GM18507 (cell line): ENCODE measurements at places on chromosomes 16 and 17.

- DNase-seq, result no peak
Observed at GRCh38 chr16:62363501-62363900, 327.3 kb upstream of the CDH8 start.

DNA sequence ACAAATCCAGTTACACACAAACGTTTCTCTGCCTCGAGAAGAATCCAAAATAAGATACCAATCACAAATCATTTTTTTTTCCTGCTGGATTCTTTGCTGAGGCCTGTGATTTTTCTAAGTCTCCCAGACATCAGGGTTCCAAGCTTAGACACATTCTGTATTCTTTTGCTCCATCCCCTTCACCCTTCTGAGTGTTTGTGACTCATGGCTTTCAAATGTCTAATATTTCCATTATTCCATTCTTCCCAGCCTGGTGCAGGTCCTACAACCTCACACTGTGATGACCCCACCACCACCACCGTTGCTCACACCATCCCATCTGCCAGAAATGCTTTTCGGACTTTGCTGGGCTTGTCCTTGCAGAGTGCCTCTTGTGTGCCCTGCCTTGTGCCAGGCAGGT lies 480.1 kb downstream of the SOX9 start:
- DNase-seq, result no peak

- no peak for DNase-seq
Observed at GRCh38 chr16:85168732-85169256, 56.5 kb upstream of the CIBAR2 start.

- DNase-seq, result no peak
Observed at GRCh38 chr16:55021595-55022475, 91.2 kb downstream of the IRX5 start.

DNA sequence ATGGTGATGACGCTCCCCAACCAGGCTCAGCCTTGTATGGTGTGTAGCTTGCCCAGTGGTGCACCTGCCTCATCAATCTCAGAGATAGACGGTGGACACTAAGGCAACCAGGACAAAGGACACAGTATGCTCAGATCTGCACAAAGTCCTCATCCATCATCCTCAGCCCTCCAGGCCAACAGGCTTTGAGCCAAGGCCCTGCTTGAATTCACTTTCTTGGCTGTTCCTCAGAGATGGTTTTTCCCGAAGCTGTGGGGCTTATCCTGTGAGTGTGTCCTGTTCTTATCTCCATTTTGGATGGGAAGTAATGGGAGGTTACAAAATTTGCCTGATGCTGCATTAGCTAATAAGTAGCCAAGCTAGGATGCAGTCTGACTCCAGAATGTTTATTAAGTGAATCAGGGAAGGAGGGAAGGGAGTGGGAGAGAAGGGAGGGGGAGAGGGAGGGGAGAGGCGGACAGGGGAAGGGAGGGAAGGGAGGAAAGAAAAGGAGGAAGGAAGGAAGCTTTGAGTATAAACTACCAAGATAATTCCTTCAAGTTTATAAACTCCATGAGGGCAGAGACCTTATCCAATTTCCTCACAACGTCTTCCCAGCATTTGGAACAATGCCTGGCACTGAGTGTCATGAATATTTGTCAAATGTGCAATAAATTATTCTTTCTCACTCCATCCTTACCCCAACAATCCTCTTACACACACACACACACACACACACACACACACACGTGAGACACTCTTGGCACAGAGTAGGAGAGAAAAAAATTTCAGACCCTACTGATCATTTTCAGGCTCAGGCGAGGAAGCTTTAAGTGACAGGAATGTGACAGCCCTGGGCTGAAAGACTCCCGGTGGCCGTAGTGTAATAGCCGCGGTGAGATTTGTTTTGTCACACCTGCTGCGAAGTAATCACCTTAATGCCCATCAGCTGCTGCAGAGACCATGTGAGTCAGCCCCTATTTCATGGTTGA lies 84.3 kb downstream of the BMERB1 start:
- DNase-seq, result no peak

DNA sequence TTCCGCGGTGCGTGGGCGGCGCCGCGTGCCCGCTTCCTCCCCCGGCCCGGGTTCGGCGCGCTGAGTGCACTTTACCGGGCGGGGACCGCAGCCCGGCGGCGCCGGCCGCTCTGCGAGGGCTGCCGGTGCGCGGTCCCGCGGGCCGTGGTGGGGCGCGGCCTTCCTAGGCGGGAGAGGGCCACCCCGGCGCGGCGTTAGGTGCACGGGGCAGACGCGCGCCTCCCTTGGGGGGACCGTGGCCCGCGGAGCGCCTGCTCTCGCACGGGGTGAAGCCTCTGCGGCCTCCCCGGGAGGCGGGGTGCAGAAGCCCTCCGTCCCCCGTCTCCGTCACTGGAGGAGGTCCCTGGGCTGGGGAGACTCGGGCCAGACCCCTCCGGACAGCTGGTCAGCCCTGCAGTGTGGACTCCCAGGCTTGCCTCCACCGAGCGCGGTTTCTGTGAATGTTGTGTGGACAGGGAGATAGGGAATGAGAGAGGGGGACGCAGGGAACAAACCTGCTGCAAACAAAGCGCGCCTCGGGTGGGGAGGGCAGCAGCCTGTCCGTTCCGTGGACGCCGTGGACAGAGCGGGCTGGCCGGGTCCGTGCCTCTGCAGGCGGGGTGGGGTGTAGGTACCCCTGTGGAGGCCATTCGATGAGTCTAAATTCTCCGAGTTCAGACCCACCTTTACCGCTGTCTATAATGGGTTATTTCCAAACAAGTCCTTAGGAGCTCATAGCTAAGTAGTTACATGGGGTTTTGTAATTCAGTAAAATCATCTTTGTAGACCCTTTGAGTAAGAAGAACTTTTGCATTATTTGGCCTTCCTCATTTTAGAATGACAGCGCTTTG lies 721 bp downstream of the TBCD start:
- no peak for DNase-seq

DNA sequence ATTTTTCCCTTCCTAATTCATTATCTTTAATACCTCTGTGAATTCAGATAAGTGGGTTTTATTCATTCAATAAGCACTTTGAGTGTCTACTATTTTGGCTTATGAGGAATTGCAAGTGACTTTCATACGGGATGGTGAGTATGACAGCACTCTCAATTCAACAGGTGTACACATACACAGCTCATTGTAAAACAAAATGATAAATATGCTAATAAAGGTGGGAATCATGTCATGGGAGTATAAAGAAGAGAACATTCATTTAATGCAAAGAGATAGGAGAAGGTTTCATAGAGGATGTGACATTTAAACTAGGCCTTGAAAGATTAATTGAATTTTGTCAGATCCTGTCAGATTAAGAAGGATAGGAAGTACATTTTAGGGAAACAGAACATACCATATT lies 19.4 kb downstream of the NACA2 start:
- no peak for DNase-seq

- no peak for DNase-seq
Observed at GRCh38 chr17:41553176-41553575, 18.7 kb downstream of the KRT9 start.

DNA sequence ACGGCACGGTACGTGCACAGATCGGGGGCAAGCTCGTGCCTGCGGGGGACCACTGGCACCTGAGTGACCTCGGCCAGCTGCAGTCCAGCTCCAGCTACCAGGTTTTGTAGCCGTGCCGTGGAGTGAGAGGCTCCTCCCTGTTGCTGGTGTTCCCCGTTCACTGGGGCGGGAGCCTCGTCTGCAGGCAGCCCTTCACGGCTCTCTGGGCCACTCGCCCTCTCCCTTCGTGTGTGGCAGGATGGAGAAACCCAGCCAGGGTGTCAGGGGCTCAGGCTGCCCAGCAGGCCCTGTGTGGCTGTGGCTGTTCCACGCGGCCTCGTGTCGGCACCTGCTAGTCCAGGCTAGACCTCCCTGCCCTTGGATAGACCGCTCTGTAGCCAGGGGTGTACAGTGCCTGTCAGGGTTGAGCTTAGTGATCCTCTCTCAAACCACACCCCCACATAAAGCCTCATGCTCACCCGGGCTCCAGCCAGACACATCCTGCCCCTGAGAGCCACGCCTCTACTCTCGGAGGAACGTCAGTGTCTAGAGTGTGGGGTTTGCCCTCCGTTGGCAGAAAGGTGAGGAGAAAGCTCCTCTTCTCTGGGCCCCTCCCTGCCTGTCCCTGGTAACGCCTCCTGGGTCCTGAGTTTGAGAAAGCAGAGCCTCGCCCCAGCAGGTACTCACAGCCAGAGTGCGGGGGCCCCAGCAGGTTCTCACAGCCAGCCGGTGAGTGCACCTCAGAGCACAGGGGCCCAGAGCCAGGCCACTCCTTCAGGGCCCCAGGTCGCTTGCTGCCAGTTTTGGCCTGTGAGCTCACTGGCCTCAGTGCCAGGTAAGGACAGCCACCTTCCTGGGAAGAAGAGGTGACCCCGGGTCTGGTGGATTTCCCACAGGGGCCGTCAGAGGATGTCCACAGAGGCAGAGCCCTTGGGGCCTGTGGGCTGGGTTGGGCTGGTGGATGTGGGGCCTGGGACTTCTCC lies 27.7 kb downstream of the NME3 start:
- no peak for DNase-seq

GRCh38 chr16:89265647-89266046 lies 48.1 kb downstream of the ZNF778 start:
- no peak for DNase-seq

GRCh38 chr16:2325791-2326190 lies 14.7 kb downstream of the ABCA3 start:
- DNase-seq, result no peak

GRCh38 chr17:27473748-27474609 lies 17.7 kb downstream of the KSR1 start:
- DNase-seq, result no peak

DNA sequence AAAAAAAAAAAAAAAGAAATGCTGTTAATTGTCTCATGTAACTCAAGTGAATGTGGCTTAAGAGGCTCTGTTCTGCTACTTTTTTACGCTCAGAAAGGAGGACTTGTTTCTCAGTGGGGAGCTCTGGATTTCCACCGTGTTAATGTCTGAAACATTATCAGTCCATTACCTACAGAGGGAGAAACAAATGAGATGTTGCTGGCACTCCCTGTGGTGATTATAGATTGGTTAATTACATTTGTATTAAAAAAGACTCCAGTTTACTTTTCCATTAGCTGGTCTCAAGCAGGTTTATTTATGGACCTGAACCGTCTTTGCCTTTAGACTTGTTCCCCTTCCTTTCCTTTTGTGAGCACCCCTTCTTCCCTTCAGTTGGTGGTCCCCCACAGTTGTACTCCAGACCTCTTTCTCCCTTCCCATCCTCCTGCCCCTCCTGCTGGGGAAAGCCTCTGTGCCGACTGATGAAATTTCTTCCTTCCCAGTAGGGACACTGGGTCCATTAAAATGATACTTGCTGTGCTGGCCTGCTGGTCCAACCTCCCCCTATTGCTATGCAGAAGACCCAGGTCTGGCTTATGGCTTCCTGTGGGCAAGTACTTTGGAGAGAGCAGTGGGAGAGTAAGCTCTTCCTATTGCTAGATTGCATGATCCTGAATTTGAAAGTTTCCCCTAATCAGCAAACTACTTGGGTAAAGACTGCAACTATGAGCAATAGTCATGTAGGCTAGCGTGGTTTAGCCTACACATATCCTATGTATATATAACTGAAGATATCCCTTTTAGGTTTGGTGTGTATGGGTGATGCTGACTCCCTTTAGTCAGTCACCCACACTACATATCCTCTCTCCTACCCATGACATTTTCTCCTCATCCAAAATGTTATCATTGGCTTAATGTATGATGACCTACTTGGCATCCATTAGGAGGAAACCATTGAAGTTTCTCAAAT lies 8.1 kb downstream of the CDC6 start:
- no peak for DNase-seq

- no peak for DNase-seq
Observed at GRCh38 chr16:20372701-20373100, 20.2 kb upstream of the UMOD start.

- DNase-seq, result no peak
Observed at GRCh38 chr17:64058621-64059020, 38.2 kb upstream of the ICAM2 start.

GRCh38 chr16:2473446-2473926 lies 1.4 kb upstream of the TBC1D24 start:
- no peak for DNase-seq

DNA sequence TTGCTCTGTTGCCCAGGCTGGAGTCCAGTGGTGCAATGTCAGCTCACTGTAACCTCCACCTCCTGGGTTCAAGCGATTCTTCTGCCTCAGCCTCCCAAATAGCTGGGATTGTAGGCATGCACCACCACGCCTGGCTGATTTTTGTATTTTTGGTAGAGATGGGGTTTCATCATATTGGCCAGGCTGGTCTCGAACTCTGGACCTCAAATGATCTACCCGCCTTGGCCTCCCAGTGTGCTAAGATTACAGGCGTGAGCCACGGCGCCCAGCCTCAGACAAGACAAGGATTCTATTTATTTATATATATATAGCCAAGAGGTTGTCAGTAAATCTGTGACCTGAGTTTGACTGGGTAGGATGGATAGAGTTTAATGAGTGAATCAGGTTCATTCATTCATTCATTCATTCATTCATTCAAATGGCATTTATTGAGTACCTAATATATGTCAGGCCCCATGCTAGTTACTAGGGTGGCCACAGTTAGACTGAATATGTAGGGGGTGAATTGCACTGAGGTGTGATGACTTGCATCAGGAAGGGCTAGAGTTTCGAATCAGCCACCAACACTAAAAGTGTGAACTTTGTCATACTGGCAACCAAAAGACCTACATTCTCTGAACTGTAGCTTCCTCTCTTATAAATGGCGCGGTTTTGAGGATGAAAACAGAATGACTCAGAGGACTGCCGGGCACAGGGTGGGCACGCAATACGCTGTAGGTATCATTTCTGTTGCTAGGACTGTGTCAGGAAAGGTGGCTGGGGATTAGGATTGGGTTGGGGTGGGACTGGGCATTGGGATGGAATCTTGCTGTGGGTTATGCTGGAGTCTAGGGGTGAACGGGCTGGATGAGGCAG lies 37.8 kb downstream of the ITGAE start:
- peak; percentile 66 for DNase-seq

DNA sequence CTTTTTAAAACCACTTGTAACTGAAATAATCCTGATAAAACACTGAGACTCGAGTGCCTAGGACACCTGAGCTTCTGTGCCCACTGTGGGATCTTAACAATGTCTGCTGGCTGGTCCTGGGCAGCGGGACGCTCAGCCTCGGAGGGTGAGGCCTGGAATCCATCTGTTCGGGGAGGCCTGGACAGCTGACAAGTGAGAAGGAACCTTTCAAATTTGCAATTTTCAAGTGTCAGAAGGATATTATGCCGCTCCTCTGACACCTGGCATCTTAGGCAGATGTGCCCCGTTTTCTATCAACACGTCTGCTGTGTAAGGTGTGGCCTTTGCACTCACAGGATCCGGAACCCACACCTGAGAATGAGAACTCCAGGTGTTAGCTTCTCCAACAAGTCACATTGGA lies 33.1 kb upstream of the C16orf78 start:
- DNase-seq, result no peak
